ENCODE measurements at places on chromosomes 3 and 15. TPM values are rescaled to one million over a fixed set of nuclear protein-coding genes. Genes with fewer than 3 reads are reported as not detected.

Gene PAQR5
- polyA plus RNA-seq, result 0.24 TPM

Gene ATP13A3
- 20.6 TPM for polyA plus RNA-seq

Gene UROC1
- 0.06 TPM for polyA plus RNA-seq

Gene IQCF6
- polyA plus RNA-seq, result not detected

Gene SLC12A1
- polyA plus RNA-seq, result 0.14 TPM

Gene SHC4
- 3.0 TPM for polyA plus RNA-seq

DNA sequence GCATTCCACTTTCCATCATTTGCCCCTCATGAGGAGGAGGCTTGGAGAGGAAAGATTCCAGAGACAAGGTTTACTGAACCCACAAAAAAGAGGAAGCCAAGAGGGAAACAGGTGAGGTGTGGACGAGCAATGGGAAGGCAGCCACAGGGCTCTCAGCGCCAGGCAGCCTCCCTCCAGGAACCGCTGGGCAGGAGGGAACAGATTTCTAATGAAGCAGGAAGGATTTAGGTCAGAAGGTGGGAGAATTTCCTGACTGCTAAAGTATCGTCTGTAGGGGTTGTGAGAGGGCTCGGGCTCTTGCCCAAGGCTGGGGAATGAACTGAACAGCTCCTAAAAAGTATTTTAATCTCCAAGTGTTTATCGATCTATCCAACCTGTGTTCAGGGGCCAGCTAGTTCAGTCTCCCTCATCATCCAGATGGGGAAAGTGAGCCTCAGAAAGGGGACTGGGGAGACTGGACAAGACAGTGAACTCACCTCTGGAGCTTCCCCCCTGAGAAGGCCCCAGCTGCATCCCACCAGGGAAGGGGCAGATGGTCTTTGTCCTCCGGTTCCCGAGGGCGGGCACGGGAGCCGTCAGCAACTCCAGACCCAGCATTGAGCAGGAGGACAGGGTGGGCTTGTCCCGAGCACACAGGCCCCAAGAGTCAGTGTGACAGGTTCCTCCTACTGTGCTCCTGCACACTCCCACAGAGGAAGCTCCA lies 10.5 kb downstream of the LOXL1 start:
- DNase-seq, result no peak
- H3K4me1 ChIP-seq, result peaks cover 11% of the 10 kb centered on the region
- no peak overlapping the region for H3K27ac ChIP-seq

- H3K4me1 ChIP-seq, result peaks cover 22% of the 10 kb centered on the region
- no peaks in the 10 kb centered on the region for H3K36me3 ChIP-seq
- no peak overlapping the region for H3K27ac ChIP-seq
These were observed 4.8 kb upstream of the MECOM start for GRCh38 chr3:169668072-169668956.

DNA sequence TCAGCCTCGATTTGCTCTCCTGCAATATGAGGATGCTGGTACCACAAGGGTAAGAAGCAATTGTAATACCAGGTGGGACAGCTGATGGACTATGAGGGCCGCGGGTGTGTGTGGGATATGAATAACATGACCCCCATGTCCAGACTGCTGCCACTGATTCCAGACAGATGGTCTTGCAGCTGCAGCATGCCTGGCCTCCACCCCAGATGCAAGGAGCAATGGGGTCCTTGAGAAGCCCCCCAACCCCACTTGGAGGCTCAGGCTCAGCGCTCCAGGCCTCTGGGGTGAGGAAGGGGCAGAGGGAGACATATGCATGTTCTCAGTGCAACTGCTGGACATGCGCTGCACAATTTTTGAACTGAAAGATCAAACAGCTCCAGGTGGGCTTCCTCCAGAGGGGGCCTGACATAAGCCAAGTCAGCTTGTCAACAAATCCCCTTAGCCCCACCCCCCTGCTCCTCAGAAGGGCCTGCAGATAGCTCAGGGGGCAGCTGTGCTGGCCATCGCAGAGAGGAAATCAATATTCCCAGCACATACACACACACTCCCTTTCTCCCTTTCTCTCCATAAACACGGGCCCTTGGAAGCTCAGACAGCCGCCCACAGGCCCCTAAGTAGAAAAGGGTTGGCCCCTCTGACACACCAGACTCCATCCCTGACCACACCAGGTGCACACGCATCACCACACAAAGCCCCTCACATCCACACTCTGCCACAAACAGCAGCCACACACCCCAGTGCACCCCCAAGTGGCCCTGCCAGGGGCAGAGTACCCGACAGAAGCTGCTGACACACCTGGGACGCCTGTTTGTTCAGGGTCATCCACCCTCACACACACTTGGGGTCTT lies 107.0 kb downstream of the IQSEC1 start:
- H3K27ac ChIP-seq, result peak overlapping the region; percentile 70
- peaks cover 91% of the 10 kb centered on the region for H3K4me1 ChIP-seq
- peak overlapping the region; percentile 70 for H3K4me3 ChIP-seq
- no peak for DNase-seq
- H3K27me3 ChIP-seq, result no peaks in the 10 kb centered on the region

DNA sequence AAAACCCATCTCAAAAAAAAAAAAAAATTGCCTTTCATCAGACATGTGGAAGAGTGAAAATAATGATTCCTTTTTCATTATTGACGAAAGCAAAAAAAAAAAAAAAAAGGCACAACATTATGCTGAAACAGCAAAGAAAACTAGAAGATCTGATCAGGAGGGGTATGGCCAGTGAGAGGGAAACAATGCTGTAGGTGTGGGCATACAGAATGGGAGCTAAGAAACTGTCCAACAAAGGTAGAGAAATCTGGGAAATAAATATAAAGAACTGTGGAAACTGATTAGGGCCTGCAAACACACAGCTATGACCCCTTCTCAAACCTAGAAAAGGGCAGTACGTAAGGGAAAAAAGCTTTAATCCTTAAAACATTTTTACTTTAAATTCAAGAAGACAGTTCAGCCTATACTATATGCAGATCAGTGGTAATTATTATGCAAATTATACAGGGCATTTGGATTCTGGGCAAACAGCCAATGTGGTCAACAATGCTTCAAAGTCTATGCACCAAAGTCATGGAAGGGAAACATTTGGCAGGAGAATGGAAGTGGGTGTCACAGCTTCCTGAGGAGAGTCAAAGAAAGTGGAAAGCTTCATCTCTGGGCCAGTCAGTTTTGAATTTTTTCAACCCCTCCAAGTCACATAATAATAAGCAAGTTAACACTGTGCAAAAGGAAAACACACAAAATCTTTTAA lies 68.3 kb upstream of the SLC12A8 start:
- H3K4me3 ChIP-seq, result no peak overlapping the region
- H3K27me3 ChIP-seq, result no peaks in the 10 kb centered on the region
- H3K4me1 ChIP-seq, result no peaks in the 10 kb centered on the region
- H3K36me3 ChIP-seq, result no peaks in the 10 kb centered on the region

GRCh38 chr3:8204853-8205650 lies 296.6 kb upstream of the LMCD1 start:
- H3K36me3 ChIP-seq, result no peaks in the 10 kb centered on the region
- no peaks in the 10 kb centered on the region for H3K4me1 ChIP-seq
- no peak for DNase-seq
- H3K4me3 ChIP-seq, result no peak overlapping the region
- no peak overlapping the region for H3K27ac ChIP-seq
- no peaks in the 10 kb centered on the region for H3K27me3 ChIP-seq

DNA sequence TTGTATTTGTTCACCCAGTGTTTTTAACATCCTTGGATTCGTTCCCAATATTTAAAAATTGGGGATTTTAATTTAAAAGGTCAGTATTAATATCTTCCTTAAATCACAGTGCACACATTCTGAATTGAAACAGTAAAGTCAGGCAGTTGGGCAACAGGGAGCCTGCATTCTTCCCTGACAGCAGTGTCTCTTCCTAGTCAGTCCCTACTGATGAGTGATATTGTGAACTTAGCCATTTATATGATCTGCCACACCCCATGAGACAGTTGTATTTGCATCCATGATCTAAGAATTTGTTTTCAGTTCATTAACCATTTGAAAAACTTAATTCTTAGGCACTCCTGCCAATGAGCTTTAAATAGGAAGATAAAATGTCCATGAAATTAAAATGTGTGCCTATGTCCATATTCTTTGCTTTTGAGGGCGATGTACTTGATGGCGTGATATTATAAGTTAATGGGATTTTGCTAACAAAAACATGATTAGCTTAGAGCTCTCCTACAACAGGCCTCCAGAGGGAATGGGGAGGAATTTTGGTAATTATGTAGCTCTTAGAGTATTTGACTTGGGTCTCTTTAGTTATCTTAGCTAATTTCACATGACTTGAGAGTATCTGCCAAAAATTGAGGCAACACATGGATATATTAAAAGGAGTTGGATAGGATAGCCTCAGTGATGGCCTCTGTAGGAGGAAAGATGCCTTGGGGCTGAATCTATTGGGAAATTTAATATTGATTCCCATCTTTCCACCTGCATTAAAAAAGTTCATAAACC lies 219.3 kb downstream of the PTPRG start:
- no peaks in the 10 kb centered on the region for H3K4me1 ChIP-seq
- H3K27ac ChIP-seq, result no peak overlapping the region
- peak; percentile 60 for DNase-seq
- H3K27me3 ChIP-seq, result no peaks in the 10 kb centered on the region
- no peaks in the 10 kb centered on the region for H3K36me3 ChIP-seq

DNA sequence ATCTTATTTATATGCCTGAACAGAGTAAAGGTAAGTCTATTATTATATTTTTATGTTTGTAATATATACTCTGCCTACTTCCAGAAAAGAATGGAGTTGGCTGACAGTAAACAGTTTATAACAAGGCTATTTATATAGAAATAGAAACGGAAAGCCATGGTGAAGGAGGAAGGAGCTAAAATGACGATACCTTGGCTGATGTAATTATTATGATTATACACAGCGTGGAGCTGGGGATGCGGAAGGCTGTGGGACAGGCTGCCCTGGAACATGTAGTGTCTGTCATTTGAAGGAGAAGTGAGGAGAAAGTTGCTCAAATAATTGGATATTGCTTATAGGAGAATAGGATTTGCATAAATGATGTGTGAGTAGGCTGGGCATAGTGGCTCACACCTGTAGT lies 37.8 kb downstream of the CEMIP start:
- DNase-seq, result no peak
- no peak overlapping the region for H3K27ac ChIP-seq
- H3K4me3 ChIP-seq, result no peak overlapping the region
- H3K36me3 ChIP-seq, result no peaks in the 10 kb centered on the region
- H3K4me1 ChIP-seq, result no peaks in the 10 kb centered on the region

- no peak overlapping the region for H3K27ac ChIP-seq
- H3K36me3 ChIP-seq, result peaks cover 7% of the 10 kb centered on the region
- H3K4me3 ChIP-seq, result no peak overlapping the region
- H3K4me1 ChIP-seq, result peaks cover 8% of the 10 kb centered on the region
These were observed 25.0 kb downstream of the LSM3 start for GRCh38 chr3:14203521-14204079.

- H3K4me1 ChIP-seq, result peaks cover 11% of the 10 kb centered on the region
- no peak for DNase-seq
- H3K27ac ChIP-seq, result no peak overlapping the region
- no peak overlapping the region for H3K4me3 ChIP-seq
- H3K27me3 ChIP-seq, result peaks cover 17% of the 10 kb centered on the region
- no peaks in the 10 kb centered on the region for H3K36me3 ChIP-seq
These were observed 528.4 kb upstream of the SEMA6D start for GRCh38 chr15:47188758-47189507.

DNA sequence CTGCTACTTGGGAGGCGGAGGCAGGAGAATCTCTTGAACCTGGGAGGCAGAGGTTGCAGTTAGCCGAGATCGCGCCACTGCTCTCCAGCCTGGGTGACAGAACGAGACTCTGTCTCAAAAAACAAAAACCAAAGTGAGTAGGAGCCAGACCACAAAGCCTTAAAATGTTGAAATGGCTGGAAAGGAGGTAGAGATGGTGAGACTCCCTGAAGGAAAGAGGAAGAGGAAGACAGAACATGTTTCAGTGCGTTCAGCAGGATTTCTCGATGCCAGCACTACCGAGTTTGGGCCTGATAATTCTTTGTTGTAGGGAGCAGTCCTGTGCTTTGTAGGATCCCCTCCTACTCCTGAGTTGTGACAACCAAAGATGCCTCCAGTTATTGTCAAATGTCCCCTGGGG lies 189.9 kb downstream of the AKAP13 start:
- no peak overlapping the region for H3K27ac ChIP-seq
- DNase-seq, result no peak
- H3K4me1 ChIP-seq, result no peaks in the 10 kb centered on the region
- no peak overlapping the region for H3K4me3 ChIP-seq
- H3K36me3 ChIP-seq, result peaks cover 2% of the 10 kb centered on the region

GRCh38 chr15:65060641-65061397 lies 7.0 kb downstream of the RASL12 start:
- no peak overlapping the region for H3K4me3 ChIP-seq
- peaks cover 2% of the 10 kb centered on the region for H3K36me3 ChIP-seq
- H3K27me3 ChIP-seq, result peaks cover 9% of the 10 kb centered on the region
- H3K27ac ChIP-seq, result no peak overlapping the region
- H3K4me1 ChIP-seq, result peaks cover 8% of the 10 kb centered on the region
- no peak for DNase-seq

GRCh38 chr3:19898721-19899120 lies 35.3 kb downstream of the EFHB start:
- no peak for DNase-seq
- H3K4me3 ChIP-seq, result no peak overlapping the region
- H3K27ac ChIP-seq, result no peak overlapping the region
- H3K4me1 ChIP-seq, result no peaks in the 10 kb centered on the region
- H3K27me3 ChIP-seq, result no peaks in the 10 kb centered on the region
- H3K36me3 ChIP-seq, result no peaks in the 10 kb centered on the region

DNA sequence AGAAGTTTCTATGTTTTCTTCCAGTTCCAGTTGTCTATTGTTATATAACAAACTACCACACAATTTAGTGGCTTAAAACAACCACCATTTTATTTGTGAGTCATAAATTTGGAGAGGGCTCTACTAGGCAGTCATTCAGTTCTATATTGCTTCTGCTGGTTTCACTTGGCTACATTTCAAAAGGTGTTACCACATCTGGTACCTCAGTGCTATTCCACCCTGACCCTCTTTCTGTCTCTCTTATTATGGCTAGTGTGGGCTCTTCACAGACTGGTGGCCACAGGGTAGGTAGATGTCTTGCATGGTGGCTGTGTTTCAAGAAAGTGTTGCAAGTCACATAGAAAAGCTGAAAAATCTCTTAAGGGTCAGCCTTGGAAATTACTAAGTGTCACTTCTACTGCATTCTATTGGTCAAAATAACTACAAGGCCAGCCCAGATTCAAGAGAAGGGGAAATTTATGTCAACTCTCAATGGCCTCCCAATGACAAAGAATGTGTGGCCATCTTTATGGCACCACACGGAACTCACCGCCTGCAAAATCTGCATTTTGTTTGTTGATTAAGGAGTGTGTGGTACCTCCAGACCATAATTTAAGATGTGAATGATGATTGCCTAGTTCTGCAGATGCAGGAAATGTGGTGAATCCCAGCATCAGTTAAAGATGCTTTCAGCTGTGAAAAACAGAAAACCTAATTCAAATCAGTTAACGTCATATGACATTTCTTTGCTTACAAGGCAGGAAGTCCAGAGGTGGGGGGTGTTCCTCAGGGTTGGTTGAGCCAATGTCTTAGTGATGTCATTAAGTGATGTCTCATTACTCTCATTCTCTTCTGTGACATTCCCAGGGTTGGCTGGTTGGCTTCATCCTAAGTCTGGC lies 105.8 kb upstream of the RASGRP1 start:
- no peaks in the 10 kb centered on the region for H3K27me3 ChIP-seq
- H3K4me1 ChIP-seq, result no peaks in the 10 kb centered on the region
- no peak for DNase-seq

GRCh38 chr3:97269202-97269601 lies 454.8 kb downstream of the EPHA6 start:
- H3K4me1 ChIP-seq, result no peaks in the 10 kb centered on the region
- H3K4me3 ChIP-seq, result no peak overlapping the region
- H3K27ac ChIP-seq, result no peak overlapping the region
- no peak for DNase-seq

GRCh38 chr3:193780810-193781478 lies 187.9 kb downstream of the OPA1 start:
- H3K36me3 ChIP-seq, result no peaks in the 10 kb centered on the region
- peaks cover 28% of the 10 kb centered on the region for H3K27me3 ChIP-seq
- DNase-seq, result peak; percentile 98
- H3K4me1 ChIP-seq, result peaks cover 13% of the 10 kb centered on the region
- peak overlapping the region; percentile 39 for H3K27ac ChIP-seq

GRCh38 chr3:107082527-107082926 lies 294.7 kb upstream of the CCDC54 start:
- H3K36me3 ChIP-seq, result no peaks in the 10 kb centered on the region
